ENCODE measurements at places on chromosomes 5 and 9.

DNA sequence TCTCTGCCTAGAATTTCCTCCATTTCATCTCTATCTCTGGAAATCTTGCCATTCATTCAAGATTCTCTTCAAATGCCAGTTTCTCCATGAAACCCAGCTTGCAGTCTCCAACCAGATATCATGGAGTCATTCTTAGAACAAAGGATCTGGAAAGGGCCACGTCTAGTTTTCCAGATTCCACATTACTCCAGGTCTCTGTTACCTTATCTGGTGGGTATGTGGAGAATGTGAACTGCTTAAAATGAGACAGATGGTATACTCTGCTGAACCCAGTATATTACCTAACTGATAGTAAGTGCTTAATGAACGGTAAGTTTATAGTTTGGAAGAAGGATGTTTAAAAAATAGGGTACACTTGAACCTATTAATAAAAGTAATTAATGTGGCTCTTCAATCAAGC lies 52.3 kb upstream of the ZSWIM6 start:
- DNase-seq = no peak

- DNase-seq = no peak
Measured at GRCh38 chr5:35198686-35199085, 31.6 kb downstream of the PRLR start.

- peak; percentile 65 for DNase-seq
Measured at GRCh38 chr5:56910210-56910965, 992 bp downstream of the SETD9 start.

DNA sequence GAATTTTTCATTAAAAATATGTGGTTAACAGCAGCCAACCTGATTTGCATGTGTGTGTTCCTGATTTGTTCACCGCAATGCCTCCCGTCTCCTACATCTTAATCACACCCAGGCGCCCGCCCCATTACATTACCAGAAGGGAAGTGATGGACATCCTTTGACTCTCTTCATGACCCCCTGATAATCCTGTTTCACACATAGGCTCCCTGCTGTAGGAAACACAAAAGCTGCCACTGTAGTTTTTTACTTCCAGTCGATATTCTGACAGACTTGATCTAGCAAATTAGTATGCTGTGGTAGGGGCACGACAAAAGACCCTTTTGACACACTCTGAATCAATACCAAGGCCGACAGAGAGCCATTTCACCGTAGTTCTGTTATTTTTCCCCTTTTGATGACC lies 287.8 kb upstream of the ISL1 start:
- DNase-seq = no peak

- no peak for DNase-seq
Measured at GRCh38 chr9:107153336-107153735, 129.7 kb upstream of the RAD23B start.

- DNase-seq = peak; percentile 9
Measured at GRCh38 chr9:2623288-2624050, 1.9 kb downstream of the VLDLR start.

DNA sequence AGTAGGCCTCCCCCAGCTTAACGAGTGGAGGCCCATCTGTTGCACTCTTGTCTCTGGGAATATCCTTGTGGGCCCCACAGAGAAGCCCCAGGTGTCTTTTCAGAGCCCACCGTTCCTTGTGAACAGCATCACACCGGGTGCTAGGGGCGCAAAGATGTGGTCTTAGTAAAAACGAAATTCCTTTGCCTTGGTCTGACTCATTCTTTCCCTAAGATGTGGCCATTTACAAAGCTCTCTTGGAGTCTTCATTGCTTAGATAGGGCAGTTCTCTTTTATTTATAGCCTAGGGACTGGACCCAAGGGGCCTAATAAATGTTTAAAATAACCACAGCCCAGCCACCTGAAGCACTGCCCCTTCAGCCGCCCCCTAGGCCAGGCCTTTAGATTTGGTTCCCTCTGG lies 52.8 kb upstream of the RPL26L1 start:
- no peak for DNase-seq

GRCh38 chr5:180053061-180053602 lies 18.4 kb downstream of the RNF130 start:
- DNase-seq = no peak

DNA sequence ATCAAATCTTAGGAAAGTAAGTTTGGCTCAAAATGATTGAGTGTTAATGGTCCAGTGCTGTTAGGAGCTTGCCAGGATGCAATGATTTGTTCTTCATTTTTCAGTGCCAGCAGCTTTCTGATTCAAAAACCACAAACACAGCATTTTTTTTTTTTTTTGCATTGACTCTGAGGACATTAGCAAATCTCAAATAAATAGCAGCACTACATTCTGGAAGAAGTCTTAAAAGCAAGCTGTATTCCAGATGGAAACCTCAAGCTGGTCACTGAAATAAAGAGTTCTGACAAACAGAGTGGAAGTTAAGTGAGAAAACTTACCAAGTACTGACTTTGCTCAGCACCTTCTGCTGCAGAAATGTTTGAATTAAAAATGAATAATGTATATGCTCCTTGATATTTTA lies 1653.1 kb upstream of the CDH9 start:
- DNase-seq = no peak

GRCh38 chr5:38478878-38479277 lies 77.6 kb downstream of the LIFR start:
- no peak for DNase-seq

GRCh38 chr9:108162664-108163063 lies 673.1 kb upstream of the KLF4 start:
- no peak for DNase-seq

DNA sequence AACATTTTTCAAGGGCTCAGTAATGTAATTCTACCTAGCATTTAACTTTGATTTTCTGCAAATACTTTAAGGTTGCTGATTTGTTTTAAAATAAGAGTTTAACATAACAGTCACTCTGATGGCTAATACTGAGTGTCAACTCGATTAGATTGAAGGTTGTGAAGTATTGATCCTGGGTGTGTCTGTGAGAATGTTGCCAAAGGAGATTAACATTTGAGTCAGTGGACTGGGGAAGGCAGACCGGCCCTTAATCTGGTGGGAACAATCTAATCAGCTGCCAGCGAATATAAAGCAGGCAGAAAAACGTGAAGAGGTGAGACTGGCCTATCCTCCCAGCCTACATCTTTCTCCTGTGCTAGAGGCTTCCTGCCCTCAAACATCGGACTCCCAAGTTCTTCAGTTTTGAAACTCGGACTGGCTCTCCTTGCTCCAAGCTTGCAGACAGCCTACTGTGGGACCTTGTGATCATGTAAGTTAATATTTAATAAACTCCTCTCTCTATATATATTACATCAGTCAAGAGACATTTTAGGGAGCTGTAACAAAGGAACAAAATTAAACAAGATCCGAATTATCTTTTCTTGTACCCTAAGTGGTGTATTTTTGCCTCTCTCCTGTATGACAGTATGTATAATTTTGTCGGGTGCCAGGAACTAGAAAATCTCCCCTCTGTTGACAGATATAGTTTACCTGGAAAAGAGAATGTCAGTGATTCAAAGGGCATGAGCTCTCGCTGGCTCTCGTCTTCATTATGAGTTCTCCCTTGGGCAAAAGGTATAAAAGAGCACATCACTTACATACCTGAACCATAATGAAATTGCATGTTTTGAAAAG lies 576.1 kb downstream of the LRRC70 start:
- DNase-seq = no peak

- DNase-seq = peak; percentile 36
Measured at GRCh38 chr5:52989781-52990527, 802 bp downstream of the ITGA2 start.

DNA sequence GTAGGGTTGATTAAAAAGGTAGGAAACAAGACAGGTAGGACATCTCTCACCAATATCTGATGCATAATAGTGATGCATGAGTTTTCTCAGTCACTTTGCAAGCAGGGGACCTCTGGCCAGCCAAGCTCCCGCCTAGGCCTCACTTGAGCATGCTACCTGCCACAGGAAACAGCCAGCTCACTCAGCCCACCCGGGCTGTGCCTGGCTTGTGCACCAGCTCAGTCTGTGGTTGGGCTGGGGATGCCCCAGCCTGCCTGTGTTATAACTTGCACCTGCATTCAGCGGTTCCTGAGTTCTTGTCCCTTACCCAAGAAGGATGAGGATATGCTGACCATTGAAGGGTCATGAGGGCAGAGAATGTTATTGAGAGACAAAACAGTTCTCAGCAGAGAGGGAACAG lies 172.8 kb upstream of the PLCXD3 start:
- DNase-seq = no peak

DNA sequence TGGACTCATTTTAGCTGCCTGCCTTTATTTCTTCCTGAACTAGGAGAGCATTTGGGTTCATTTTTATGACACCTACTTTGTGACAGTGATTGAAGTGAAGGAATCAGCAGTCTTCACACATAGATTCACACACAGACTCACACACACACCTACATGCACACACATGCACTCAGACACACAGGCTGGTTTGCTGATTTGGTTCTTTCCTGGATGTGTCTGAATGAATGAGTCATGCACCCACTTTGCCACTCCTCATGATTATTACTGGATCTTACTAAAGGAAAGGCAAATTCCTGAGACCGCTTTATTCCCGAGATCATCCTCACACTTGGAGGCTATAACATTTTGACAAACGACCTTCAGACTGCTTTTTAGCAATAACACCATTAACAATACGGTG lies 529.5 kb downstream of the AGTPBP1 start:
- DNase-seq = no peak

- no peak for DNase-seq
Measured at GRCh38 chr5:173719731-173720082, 103.3 kb upstream of the BOD1 start.

GRCh38 chr9:129595311-129595741 lies 25.6 kb downstream of the C9orf50 start:
- no peak for DNase-seq

- no peak for DNase-seq
Measured at GRCh38 chr5:168694289-168694688, 115.1 kb upstream of the PANK3 start.

DNA sequence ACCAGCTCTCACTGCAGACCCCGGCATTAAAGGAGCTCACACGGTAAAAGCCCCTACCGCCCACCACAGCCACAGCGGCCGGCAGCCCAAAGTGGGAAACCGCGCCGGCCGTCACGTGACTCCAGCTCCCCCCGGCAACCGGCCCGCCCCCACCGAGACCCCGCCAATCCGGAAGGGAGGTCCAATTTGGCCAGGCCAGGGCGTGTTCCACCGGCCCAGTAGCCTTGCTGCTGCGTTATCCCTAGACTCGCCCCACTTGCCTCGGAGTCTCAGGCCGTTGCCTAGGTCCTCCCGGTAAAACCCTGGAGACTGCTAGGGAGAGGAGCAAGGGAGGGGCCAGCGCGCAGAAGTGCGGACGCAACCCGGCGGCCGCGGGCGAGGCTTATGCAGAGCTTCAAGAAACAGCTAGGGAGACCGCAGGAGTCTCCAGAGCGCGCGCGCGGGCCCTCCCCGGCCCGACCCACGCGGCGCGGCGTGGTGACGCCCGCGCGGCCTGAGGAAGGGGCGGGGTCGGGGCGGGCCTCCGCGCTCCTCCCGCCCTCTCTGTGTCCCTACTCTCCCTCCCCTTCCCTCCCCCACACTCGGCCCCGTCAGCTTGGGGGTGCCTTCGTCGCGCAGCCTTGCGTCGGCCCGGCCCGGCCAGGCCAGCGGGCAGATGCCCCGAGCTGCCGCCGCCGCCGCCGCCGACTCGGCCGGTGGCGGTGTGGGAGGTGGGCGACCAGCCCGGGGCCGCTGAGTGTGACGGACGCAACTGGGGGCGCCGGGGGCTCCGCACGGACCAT lies at the start of gene RIC1:
TSS of gene RIC1 (plus strand) at position 578 of the 782 bp plus-strand sequence. CDS start at position 781, 203 bp downstream.
- peak; percentile 95 for DNase-seq

- no peak for DNase-seq
Measured at GRCh38 chr5:36878392-36879082, 2.0 kb downstream of the NIPBL start.

GRCh38 chr9:127086771-127087170 lies 35.7 kb downstream of the ANGPTL2 start:
- DNase-seq = no peak

DNA sequence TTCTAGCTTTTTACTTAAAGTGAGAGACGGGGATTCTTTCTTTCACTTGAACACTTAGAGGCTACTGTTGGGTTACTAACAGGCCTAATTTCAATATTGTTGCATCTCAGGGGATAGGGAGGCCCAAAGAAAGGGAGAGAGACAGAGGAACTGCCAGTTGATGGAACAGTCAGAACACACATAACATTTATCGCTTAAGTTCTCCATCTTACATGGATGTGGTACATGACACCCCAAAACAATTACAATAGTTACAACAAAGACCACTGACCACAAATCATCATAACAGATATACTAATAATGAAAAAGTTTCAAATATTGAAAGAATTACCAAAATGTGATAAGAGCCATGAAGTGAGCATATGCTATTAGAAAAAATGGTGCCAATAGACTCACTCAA lies 4.3 kb upstream of the RIC1 start:
- DNase-seq = no peak

GRCh38 chr9:70258692-70259511 lies at the start of gene SMC5:
Gene SMC5, plus strand, starts transcription at chr9:70258978. Its CDS starts 101 bp downstream, at chr9:70259079.
- peak; percentile 91 for DNase-seq

GRCh38 chr9:89634995-89635742 lies 30.4 kb downstream of the GADD45G start:
- DNase-seq = no peak

GRCh38 chr5:114362197-114362976 lies 517 bp downstream of the KCNN2 start:
- DNase-seq = no peak

GRCh38 chr5:155827949-155828348 lies 499.0 kb upstream of the SGCD start:
- DNase-seq = no peak

- DNase-seq = peak; percentile 33
Measured at GRCh38 chr9:37364751-37365360, 57.6 kb upstream of the GRHPR start.

- DNase-seq = no peak
Measured at GRCh38 chr5:157902449-157903116, 43.6 kb upstream of the CLINT1 start.

GRCh38 chr5:139901986-139902385 lies 106.4 kb downstream of the PSD2 start:
- no peak for DNase-seq

- DNase-seq = no peak
Measured at GRCh38 chr5:173490681-173491080, 125.8 kb downstream of the BOD1 start.

DNA sequence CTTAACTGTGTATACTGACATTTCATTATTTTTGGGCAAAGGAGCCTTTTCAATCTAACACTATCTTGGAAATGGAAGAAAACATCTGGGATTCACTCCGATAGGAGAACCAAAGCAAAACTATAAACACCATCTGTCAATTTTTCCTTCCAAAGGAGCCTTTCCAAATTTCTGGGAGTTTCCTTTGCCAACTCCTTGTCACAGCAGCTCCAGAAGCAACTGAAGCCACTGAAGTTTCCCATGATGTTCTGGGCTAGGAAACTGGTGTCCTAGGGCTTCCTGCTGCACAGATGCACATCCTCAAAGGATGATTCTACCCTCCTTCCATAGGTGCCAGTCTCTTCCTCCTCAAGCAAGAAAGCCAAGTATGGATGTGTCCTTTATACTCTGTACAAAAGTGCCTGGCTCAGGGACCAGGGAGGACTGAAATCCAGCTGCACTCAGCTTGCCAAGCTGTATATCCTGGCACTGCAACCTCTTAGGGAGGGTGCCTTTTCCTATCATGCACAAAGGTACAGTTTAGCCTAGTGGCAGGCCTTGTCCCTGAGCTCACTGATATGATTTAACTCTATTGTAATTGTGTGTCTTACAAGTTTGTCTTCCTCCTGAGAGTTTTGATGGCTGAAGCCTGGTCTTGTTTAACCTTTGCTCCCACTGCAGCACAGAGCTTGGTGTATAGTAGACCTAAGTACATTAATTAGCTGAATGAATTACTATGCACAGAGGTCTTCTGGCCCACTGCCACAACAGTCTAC lies 8.4 kb upstream of the UBAP1 start:
- DNase-seq = no peak

Data from hematopoietic multipotent progenitor cell treated with erythropoietin and hydrocortisone succinate and interleukin-3 and kit ligand, for 6 days (in vitro differentiated cells).